ENCODE measurements at places on chromosomes 1 and 21.

- DNase-seq: no peak
These were observed 10.4 kb upstream of the ZNF648 start for GRCh38 chr1:182071924-182072323.

- DNase-seq: no peak
These were observed 1.9 kb downstream of the TRMT13 start for GRCh38 chr1:100134872-100135271.

GRCh38 chr1:10594595-10595223 lies 120.0 kb downstream of the PEX14 start:
- no peak for DNase-seq

DNA sequence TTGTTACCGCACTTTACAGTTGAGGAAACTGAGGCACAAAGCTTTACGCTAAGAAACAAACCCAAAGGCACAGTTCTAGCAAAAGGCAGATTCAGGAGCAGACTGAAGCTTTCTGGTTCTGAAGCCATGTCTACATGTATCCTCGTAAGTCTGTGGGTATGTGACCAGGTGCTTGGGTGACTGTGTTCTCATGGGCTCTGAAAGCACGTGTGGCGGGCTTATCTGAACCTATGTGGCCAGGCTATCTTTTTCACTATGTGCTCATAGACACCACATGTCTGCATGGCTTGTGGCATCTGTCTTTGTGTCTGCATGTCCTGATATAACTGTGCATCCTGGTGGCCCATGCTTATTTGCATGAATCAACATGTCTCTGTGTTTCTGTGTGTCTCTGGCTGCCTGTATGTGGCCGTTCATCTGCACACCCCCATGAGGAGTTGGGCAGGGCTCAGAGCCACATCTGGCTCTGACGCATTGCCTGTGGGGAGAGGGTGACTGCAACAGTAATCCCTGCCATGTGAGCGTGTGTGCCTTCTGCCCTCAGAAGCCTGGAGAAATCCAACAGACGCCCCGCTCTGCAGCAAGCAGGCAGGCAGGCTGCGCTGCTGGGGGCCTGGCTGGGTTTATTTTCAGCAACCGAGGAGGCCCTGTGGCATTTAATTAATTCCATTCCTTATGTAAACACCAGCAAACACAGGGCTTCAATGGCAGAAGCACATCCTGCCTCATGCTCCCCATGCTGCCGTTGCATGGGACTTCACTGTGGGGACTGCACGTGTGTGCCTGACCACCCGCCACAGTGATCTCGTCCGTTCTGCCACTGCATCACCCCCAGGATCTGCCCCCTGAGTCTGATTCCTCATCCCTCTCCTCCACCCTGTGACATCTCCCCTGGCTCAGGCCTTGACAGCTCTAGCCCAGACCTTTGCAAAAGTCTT lies 115.4 kb downstream of the TRABD2B start:
- DNase-seq: no peak

DNA sequence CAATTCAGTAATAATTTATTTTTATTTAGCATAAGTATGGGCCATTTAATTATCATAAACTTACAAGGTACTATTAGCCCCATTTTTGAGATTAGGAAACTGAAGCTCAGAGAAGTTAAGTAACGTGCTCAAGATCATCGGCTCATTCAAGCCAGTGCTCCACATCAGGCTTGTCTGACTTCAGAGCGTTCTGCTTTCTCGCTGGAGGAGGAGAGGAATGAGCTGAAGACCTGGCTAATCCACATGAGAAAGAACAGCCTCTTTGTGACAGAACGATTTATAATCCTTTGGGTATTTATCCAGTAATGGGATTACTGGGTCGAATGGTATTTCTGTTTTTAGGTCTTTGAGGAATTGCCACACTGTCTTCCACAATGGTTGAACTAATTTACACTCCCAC lies 39.7 kb downstream of the DDX20 start:
- DNase-seq: no peak

DNA sequence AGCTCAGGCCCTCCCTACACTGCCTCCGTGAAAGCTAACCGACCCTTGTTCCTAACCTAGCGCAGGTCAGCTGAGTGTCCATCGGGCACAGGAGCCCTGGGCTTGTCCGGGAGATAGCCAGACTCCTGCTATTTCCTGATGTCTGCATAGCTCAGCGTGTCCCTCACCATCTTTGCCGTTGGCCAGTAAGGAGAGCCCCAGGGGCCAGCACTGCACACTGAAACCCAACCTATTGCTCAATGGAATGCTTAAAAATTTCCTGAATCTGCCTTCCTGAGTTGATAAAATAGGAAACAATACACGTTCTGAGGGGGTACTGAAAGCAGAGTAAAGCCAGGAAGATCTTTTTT lies 2.2 kb downstream of the RUNX1 start:
- DNase-seq: no peak

DNA sequence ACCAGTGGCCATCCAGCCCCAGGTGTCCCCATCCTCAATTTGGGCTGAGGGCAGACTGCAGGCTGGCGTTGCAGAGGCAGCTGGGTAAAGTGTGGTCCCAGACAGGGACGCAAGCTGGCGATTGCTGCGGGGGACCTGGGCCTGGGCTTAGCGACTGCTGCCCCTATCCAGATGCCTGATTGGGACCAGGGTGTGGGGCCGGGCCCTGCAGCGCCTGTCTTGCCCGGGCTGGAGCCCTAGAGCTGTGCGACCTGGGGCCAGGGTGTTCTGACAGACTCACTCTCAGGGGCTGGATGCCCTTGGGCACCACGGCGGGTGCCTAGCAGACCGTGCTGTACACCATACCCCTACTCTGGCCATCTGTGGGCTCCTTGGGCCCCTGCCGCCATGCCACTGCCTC lies 16.2 kb upstream of the FAAP20 start:
- DNase-seq: no peak

- no peak for DNase-seq
These were observed 50.4 kb downstream of the ELK4 start for GRCh38 chr1:205581321-205581980.

GRCh38 chr1:154912755-154913154 lies 23.8 kb downstream of the PMVK start:
- no peak for DNase-seq

Data from stimulated activated naive CD4-positive, alpha-beta T cell (primary cell).